Epithelial cell of prostate (primary cell): ENCODE measurements at places on chromosomes 13 and 19.

GRCh38 chr13:98717256-98717655 is 35.2 kb downstream of the SLC15A1 start:
- DNase-seq, result no peak

GRCh38 chr19:4284176-4284958 is 5.3 kb downstream of the SHD start:
- DNase-seq, result no peak

- DNase-seq, result no peak
Observed at GRCh38 chr13:30159446-30159839, 147.9 kb downstream of the KATNAL1 start.

DNA sequence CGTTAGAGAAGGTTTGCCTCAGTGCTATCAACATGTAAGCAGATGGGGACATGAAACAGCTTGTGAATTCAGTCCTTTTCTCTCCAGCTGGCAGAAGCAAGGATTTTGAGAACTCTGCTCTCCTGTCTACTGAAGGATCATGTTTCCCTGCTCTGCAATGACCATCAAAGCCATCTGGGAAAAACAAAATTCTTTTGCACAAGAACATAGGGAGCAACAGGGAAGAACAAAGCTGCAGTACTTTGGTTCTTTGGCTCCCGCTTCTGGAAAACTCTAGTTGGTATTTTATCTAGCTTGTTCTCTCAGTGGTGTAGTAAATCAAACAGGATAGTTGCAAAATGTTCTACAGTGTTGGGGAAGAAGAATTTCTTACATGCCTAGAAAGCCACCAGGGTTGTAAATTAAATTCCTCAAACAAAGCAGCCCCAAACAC is 270.4 kb downstream of the ENOX1 start:
- no peak for DNase-seq

- DNase-seq, result no peak
Observed at GRCh38 chr13:43915451-43915850, 35.7 kb downstream of the LACC1 start.

DNA sequence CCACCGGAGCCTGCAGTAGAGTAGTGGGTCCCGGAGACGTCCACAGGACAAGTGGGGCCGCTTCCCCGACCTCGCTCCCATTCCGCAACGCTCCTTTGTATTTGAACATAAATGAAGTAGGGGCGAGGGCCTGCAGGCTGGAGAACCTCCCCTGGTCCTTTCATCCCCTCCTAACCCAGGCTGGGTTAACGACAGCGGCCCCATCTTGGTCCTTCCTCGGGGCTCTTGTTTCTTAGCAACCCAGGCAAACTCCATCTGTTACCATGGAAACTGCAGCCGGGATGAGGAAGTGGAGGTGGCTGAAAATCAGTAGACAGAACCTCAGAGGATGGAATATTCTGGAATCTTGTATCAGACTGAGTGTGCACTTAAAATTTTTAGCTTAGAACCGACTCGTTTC is 132.6 kb upstream of the USP29 start:
- no peak for DNase-seq
